ENCODE measurements at places on chromosomes 7 and 10.

DNA sequence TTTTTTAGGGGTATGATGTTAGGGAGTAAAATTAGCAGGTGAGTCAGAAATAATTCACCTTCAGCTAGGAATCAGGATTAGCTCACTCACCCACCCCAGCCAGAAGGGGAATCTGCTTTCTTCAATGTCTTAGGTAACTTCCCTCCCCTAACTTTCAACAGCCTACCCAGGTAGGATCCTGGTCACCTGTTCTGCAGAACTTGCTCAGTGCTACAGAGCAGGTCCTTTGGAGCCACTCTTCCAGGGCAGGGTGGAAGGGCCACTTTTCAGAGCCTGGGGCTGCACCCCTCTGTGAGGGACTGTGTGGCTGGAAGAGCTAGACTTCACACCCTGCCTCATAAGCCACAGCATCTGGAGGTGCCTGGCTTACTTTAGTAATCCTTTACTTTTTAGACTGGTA is 58.1 kb downstream of the SHH start:
- no peak for DNase-seq

DNA sequence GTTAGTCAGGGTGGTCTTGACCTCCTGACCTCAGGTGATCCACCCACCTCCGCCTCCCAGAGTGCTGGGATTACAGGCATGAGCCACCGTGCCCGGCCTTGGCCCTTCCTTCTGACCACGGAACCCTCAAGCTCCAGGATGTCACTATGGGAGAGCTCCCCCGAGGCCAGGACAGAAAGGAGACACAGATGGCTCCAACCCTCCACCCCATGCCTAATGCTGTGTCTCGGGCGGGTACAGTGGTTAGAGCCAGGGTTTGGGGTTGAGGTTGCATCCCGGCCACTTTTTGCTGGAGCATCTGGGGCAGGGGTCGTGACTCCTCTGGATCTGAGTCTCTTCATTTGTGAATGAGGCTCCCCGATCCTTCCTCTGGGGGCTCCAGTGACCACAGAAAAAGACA is 8.1 kb downstream of the MYL10 start:
- DNase-seq = no peak

DNA sequence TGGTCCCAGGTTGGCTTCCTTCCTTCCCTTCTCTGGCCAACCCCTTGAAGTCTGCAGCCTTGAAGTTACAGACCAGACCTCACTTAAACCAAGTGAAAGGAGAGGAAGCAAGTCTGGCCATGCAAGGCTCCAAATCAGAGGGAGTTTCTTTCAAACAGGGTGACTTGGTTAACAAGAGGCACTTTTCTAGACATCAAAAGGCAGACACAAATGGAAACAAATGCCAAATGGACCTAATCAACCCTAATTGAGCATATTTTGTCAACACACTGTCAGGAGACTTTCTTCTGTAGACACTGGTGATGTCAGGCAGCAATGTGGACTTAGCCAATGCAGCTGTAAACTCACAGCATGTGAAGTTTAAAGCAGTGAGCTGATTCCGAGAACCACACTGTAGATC is 282.7 kb upstream of the FZD8 start:
- DNase-seq = no peak

GRCh38 chr7:91310830-91311460 is 46.7 kb downstream of the FZD1 start:
- peak; percentile 72 for DNase-seq

DNA sequence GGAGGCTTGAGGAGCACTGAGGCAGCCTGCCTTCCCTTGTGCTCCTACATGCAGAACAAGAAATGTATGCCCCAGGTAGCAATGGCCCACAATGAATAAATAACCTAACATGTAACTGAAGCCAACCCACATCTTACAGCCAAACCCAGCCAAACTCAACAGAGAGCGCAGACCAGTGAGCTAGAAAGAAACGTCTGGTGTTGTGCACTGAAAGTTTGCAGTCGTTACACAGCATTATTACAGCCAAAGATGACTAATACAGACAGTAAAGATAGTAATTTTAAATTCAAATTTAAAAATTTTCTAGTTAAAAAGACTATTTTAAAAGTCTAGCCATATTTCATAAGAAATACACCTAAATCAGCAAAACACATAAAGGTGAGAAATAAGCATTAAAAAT is 11.2 kb downstream of the USP6NL start:
- DNase-seq = no peak

DNA sequence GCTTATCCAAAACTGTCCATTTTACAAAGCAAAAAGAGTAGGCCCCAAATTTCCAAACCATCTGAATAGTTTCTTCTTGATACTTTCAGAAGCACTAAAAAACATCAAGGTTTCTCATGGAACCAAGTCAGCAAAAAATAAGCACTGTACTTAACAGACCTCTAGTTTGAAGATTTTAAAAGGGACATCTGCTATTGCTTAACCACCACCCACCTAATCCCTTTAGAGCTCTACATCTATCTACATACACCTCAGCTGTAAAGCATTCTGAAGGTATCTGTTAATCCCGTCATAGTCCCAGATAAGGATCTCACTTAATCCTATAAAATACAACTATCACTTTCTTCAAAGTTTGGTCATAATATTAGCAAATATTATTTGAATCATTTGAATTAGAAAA is 72.3 kb downstream of the HIBADH start:
- DNase-seq = no peak

DNA sequence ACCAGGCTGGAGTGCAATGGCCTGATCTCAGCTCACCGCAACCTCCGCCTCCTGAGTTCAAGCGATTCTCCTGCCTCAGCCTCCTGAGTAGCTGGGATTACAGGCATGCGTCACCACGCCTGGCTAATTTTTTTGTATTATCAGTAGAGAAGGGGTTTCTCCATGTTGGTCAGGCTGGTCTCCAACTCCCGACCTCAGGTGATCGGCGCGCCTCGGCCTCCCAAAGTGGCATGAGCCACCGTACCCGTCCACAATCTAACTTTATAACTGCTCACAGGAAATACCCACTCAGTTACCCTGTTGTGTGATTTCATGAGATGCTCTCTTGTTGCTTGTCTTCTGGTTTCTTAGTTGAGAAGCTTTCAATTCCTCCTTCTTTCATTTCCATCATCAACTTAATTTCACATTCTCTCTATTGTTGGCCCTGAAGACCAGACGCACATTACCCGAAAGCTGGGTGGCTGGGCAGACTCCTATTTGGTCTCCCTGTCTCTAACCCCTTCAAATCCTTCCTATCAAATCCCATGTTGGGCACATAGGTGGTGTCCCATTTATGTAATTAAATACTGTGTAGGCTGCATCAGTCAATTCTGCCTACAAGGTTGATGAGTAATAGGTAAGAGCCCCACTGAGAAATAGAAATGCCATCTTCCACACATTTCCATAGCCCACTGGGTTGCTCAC is 1.1 kb upstream of the GSTO2 start:
- no peak for DNase-seq

DNA sequence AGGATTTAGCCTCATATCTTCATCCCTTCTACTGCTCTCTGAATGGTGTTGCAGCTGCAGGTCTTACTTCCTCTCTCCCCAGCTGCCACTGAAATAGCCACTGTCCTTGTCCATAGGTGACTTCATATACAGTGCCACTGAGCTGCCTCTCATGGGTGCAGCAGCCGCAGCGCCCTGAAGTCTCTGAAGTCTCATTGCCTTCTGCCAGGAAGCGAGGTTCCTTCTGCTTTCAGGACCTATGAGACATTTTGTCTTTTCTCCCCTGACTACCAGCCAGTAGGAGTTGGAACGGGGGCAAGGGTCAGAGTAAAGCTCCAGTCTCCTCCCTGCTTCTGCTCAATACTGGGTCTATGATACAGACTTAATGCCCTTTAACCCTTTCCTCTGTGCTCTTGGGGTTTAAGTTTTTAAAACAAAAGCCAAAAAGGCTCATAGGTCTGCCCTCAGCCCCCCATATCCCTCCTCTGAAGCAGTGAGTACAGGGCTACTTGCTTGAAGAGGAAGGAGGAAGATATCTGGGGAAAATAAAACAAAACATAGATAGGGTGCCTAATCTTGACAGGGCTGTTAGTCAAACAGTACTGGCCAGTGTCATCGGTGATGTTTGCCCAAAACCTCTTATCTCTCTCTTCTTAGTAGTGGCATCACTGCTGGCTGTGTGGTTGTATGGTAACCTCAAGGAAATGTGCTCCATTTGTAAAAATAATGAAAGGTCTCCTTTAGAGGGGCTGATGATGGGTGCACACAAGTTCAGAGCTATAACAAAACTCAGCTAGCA is 7.1 kb downstream of the PLCE1 start:
- DNase-seq = no peak

DNA sequence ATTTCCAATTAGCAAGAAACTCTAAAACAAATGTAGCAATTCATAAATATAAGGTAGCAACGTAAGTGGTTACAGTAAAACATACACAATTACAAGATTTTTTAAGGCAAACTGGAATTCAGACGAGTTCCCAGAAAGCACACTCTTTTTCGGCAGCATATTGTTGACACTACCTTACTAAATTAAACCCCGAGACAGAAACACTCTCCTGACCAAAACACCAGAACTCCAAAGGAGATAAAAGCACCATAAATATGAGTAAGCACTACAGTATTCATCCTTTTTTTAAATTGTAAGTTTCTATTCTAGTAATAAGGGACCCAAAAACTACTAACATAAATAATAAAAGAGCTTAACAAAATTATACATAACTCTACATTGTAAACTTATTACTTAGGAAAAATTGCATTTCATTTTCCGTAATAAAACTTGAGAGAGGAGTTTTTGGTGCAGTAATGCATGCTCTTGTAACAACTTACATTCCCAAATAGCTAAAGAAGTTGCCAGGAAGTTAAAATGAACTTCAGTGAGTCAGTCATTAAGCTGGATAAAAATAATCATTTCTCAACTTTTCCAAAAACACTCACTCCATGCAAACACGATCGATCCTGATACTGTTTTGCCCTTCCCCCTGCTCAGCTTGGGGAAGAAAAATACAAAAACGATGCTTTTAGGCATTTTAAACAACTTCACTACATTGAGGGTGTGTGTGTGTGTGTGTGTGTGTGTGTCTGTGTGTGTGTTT is 2.0 kb downstream of the PIP4K2A start:
- peak; percentile 40 for DNase-seq

GRCh38 chr10:61047788-61048560 is 104.0 kb upstream of the RHOBTB1 start:
- no peak for DNase-seq

DNA sequence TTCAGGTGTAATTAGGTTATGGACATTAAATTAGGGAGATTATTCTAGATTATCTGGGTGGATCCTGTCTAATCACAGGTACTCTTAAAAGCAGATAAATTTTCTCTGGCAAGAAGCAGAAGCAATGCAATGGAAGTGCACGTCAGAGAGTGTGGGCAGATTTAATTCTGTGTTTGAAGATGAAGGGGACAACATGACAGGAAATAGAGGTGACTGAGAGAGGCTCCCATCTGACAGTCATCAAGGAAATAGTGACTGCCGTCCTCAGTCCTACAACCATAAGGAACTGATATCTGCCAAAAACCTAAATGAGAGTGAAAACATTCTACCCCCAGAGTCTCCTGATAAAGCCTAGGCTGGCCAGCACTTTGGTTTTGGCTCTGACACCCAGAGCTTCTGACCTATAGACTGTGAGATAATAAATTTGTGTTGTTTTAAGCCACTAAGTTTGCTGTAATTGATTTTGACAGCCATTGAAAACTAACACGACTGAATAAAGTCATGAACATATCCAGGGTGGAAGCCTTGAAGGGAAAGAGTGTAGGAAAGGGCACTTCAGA is 30.5 kb upstream of the DDX50 start:
- DNase-seq = no peak

GRCh38 chr10:31073211-31073610 is 41.5 kb upstream of the ZNF438 start:
- DNase-seq = no peak

- DNase-seq = no peak
Measured at GRCh38 chr10:14975672-14976273, 16.6 kb downstream of the MEIG1 start.

GRCh38 chr10:114990586-114990985 is 52.6 kb downstream of the TRUB1 start:
- no peak for DNase-seq

GRCh38 chr7:102061981-102062390 is 224.7 kb upstream of the SH2B2 start:
- DNase-seq = peak; percentile 14

- DNase-seq = no peak
Measured at GRCh38 chr10:126372396-126372795, 15.9 kb downstream of the ADAM12 start.

GRCh38 chr7:112036071-112036470 is 170.1 kb downstream of the DOCK4 start:
- DNase-seq = no peak

GRCh38 chr7:26658389-26659084 is 205.9 kb downstream of the SKAP2 start:
- DNase-seq = no peak

DNA sequence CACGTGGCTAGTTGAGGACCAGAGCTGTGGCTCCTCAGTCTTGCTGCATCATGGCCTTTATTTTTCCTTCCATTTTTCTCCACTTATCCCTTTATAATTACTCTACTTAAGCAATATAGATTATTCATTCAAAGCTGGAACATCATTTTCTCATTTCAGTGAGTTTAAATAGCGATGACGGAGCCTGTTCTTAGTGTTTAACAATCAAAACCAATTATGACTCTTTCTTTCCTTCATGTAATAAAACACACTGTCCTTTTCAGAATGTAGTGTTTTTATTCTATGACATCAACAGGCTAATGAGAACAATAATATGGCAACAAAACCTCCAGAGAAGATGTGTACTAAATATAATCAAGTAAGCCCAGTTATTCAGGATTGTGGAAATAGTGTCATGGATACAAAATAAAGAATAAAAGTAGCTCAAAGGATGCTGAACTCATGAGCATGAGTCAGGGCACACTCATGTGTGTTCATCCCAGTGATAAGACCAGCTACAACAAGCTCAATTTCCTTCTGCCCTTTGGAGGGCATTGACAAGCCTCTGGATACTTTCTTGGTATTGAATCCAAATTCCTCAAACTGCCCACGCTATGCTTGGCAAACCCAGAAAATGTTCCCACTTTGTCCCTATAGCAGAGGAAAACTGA is 188.4 kb downstream of the CYP26A1 start:
- no peak for DNase-seq

DNA sequence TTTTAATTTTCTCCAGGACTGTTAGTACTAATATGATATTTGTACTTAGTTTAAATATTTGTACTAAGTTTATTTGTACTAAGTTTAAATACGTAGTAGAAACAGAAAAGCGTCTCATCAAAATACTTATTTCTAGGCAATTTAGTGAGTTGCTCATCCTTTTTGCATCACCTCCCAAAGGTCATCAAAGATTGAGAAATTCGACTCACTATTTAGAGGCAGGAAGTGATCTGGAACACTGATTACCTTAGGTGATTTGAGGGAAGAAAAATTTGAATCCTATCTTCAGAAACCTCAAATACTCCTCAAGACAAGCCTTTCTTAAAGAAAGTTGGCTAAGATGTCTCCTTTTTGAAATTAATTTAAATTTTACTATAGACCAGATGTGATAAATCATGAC is 14.5 kb downstream of the WNT16 start:
- DNase-seq = no peak

Data from fibroblast of skin of abdomen (primary cell).